Cardiac muscle cell (in vitro differentiated cells and primary cell): ENCODE measurements at places on chromosomes 2 and 18. TPM values are rescaled to one million over a fixed set of nuclear protein-coding genes. Genes with fewer than 3 reads are reported as not detected.

SH2D6 gene
- polyA plus RNA-seq: 1.5 TPM in 1 of 2 replicates, not detected in the other

TMEM247 gene
- not detected in 2 replicates for polyA plus RNA-seq

DNA sequence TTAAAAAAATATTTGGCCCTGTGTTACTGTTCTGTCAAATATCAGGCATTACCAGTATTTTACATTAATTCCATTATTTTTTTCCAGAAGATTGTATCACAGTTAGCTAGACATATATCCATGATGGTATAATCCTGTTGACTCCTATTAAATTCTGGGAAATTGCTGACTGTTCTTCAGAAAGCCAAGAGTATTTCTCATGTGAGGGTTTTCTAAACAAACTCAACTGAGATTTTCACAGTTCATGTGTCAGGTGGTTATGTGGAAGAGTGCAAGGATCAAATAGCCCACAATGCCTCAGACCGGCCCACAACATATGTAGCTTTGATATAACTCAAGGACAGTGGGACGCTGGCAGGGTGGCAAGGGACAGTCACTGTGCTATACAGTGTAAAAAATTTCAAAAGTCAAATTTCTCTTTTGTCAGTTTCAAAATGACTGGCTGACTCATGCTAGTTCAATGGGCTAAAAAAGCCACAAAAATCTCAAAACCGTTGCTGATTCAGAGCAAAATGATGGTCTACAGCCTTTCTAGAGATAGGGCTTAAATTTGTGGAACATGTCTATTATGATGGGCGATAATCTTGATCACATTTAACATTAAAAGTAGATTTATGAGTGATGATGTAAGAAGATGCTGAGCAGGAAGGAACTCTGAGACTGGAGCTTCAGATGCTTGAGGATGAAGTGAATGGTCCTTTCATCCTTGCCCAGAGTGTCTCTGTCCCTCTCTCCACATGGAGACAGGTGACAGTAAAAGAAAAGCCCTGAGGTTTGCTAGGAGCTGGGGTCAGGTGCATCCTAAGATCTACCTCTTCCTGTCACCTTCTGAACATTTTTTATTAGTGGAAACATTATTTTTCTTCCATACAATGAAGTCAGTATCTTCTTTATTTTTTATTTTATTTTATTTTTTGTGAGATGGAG, 175.8 kb upstream of the PIEZO2 start:
- H3K27ac ChIP-seq: no peak overlapping the region
- H3K4me3 ChIP-seq: no peak overlapping the region
- peaks cover 5% of the 10 kb centered on the region for H3K4me1 ChIP-seq
- peak; percentile 78 for DNase-seq

DNA sequence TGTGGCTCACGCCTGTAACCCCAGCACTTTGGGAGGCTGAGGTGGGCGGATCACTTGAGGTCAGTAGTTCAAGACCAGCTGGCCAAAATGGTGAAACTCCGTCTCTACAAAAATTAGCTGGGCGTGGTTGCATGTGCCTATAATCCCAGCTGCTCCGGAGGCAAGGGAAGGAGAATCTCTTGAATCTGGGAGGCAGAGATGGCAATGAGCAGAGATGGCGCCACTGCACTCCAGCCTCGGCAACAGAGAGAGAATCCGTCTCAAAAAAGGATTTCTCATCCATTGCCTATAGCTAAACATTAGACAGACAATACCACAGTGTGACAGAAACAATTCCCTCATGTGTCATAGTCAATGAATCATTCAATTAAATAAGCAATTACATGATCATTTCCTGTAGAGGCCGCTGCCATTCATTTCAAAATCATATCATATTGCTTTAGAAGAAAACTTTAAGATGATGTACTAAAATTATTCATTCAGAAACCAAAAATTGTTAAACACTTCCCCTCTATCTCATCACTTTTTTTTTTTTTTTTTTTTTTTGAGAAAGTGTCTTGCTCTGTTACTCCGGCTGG, 69.5 kb upstream of the TGIF1 start:
- no peaks in the 10 kb centered on the region for H3K36me3 ChIP-seq
- no peaks in the 10 kb centered on the region for H3K27me3 ChIP-seq
- DNase-seq: peak; percentile 62
- H3K27ac ChIP-seq: no peak overlapping the region

DNA sequence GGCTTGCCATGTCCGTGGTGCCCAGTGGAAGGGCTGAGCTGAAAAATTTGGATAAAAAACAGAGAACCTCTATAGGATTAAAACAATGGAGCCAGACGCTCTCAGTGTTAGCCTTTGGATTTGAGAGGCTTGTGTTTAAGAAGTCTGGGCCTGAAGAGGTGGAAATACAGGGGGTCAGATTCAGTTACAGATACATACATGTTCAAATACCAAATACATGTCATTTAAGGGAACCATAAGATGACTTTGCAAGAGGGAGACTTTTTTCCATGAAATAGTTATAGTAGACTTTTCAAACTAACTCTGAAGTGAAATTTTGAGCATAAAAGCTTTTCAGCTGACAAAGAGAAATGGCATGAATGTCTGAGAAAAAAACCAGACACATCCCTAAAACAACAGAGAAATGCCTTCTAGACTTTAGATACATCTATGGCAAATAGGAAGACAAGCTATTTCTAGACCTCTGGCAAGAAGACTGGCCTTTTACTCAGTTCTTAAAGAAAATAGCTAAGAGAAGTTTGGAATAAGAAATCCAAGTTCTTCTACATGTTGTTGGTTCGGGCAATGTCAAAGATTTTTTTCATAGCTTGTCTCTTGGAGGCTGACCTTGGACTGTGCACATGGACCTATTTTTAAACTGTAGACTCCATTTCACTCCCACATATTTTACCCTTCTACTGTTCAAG, 112.9 kb downstream of the LTBP1 start:
- peak overlapping the region; percentile 97 for H3K27ac ChIP-seq
- no peaks in the 10 kb centered on the region for H3K27me3 ChIP-seq
- H3K36me3 ChIP-seq: no peaks in the 10 kb centered on the region
- no peak overlapping the region for H3K4me3 ChIP-seq
- H3K4me1 ChIP-seq: peaks cover 42% of the 10 kb centered on the region

- DNase-seq: peak; percentile 90
- H3K27ac ChIP-seq: no peak overlapping the region
- no peaks in the 10 kb centered on the region for H3K27me3 ChIP-seq
- H3K4me1 ChIP-seq: peaks cover 2% of the 10 kb centered on the region
Measured at GRCh38 chr2:10408649-10409579, 39.2 kb downstream of the ODC1 start.
